ENCODE measurements at places on chromosomes 3 and 15. TPM values are rescaled to one million over a fixed set of nuclear protein-coding genes. Genes with fewer than 3 reads are reported as not detected.

Gene CIDEC
- not detected for total RNA-seq

Gene ILDR1
- total RNA-seq = not detected

Gene GOLGA6L10
- total RNA-seq = 2.3 TPM

Gene STRA6
- total RNA-seq = 69.0 TPM

Gene PEX5L
- 39.6 TPM for total RNA-seq

Gene GPR62
- 1.2 TPM for total RNA-seq

Gene MYO5A
- total RNA-seq = 119 TPM

Gene CDHR4
- 0.28 TPM for total RNA-seq

All from spinal cord (tissue), 10 donors.